ENCODE measurements at places on chromosomes 12 and 14.

- no peak for DNase-seq
These were observed 58.8 kb downstream of the TMX1 start for GRCh38 chr14:51298895-51299294.

DNA sequence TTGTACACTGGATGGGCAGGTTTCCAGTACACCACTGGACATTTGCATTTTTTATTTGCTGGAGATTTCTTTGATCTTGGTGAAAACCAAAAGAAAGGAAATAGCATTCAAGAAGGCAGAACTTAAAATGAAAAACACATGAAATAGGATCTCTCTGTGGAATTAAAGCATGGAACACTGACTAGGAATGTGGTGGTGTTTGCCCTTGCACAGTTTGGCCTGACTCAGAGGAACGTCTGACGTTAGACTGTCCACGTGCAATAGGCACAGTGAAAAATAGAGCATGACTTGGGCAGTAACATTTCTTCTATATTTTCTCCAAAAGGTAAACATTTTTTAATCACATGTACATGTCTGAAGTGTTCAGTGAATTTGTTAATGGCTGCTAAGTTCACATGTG lies 474.1 kb upstream of the PRICKLE1 start:
- DNase-seq: no peak

- no peak for DNase-seq
These were observed 102.2 kb downstream of the GPHN start for GRCh38 chr14:66610154-66610563.

GRCh38 chr12:32444895-32445294 lies 45.5 kb downstream of the FGD4 start:
- no peak for DNase-seq

DNA sequence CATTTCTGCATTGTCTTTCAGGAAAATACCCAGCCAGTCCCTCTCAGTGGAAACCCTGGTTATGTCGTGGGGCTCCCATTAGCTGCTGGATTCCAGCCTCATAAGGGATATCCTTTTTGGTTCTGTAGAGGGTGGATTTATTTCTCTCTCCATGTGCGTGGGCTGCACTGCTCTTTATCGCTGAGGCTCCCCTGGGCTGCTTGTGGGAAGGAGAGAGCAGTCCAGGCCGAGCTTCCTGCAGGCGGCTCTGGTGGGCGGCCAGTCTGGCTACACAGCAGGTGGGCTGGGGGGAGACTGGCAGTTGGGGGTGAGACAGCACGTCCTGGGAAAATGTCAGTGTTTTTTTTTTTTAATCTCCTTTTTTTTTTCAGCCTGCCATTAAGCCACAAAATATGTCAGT lies 27.6 kb downstream of the TCTN1 start:
- no peak for DNase-seq

- no peak for DNase-seq
These were observed 20.6 kb downstream of the P2RX4 start for GRCh38 chr12:121230538-121230907.

- DNase-seq: no peak
These were observed 3.6 kb upstream of the HSPB8 start for GRCh38 chr12:119175081-119175480.

DNA sequence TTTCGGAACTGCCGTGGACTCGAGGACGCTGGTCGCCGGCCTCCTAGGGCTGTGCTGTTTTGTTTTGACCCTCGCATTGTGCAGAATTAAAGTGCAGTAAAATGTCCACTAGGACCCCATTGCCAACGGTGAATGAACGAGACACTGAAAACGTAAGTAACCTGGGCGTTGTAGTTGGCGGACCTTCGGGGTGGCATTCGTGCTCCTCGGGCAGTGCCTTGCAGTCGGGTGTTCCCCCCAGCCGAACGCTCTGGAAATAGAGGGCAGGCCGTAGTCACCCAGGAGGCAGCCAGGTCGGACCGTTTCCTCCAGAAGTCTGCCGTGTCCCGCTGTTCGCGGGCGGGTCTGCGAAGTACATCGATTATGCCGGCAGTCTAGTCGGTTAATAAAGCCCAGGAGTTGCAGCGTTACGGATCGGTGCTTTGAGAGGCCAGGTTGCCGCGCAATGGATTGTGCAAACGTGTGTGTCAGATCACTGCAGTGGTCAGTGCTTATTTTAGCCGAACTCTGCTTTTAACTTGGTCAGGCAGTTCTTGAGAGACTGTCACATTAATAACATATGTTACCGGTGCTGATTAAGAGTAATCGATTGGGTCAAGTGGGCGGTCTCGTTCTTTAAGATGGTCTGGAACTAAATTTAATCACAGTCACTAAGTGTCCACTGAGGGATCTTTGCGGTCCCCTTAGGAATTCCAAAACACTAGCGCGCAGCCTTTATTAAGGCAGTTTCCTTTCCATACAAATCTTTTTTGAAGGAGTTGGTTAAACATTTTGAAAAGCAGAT lies 906 bp downstream of the MARK3 start:
- DNase-seq: no peak

GRCh38 chr12:6767353-6768319 lies 1.5 kb downstream of the PTMS start:
- DNase-seq: no peak

DNA sequence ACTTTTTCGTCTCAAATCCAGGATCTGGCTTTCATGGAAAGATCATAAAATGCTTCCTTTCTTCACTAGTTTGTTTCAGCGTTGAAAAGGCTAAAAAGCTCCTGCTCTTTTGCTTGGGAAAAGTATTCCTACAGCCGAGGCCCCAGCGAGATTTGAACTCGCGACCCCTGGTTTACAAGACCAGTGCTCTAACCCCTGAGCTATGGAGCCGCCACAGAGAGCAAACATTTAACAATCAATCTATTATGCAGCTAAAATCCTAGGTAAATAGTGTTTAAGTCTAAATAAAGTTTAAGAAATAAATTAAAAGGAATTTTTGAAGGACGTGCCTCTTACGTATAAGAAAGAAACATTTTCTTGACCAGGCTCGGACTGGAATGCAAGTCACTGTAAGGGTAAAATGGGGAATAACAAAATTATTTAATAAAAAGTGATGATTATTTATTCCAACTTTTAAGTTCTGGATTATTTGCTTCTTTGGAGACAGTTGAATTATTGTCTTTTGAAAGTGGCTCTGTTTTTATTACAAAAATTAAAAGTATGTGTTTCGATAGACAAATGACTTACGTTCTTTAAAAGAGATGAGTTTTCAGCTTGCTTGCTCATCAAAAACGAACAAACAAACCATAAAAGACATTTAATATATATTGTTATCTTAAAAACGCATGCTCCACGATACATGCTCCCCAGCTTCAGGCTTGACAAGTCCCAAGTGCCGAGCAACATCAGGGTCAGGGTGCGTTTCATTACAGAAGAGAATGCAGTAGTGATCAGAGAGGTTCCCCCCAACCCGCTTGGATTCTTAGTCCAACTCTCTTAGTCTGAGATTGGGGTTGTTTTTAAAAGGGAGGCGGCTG lies 10.2 kb downstream of the OR6S1 start:
- DNase-seq: peak; percentile 58

DNA sequence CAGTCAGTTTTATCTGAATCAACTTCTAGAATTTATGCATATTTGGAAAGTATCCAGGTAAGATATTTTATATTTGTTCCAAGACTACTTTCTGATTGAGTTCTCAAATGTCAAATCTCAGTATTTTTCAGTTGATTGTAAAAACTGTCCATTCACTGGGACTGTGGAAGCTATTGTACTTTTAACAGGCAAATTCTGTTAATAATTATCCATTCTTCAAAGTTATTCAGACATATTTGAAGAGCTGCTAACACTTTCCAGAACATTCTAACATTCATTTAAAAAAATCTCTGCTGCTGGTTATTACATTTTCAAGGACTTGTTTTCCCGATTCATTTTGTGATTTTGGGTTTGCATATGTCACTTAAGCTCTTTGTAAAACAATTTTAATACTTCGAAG lies 59.7 kb downstream of the PIK3C2G start:
- no peak for DNase-seq

DNA sequence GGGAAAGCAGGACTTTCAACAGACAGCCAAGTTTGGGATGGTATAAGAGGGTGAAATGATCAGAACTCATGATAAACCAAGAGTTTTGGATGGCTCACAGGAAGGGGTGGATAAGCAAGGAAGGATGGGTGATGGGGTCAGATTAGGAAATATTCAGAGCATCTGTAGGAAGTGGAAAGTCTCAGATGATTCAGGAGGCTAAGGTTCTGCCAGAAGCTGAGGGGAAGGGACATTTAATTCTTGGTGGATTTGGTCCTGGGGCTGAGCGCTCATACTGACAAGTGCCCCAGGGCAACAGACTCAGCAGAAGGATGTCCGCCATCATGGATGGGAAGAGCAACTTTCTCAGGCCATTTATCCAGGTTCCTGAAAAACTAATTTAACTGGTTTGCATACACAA lies 28.4 kb upstream of the BDKRB2 start:
- no peak for DNase-seq

DNA sequence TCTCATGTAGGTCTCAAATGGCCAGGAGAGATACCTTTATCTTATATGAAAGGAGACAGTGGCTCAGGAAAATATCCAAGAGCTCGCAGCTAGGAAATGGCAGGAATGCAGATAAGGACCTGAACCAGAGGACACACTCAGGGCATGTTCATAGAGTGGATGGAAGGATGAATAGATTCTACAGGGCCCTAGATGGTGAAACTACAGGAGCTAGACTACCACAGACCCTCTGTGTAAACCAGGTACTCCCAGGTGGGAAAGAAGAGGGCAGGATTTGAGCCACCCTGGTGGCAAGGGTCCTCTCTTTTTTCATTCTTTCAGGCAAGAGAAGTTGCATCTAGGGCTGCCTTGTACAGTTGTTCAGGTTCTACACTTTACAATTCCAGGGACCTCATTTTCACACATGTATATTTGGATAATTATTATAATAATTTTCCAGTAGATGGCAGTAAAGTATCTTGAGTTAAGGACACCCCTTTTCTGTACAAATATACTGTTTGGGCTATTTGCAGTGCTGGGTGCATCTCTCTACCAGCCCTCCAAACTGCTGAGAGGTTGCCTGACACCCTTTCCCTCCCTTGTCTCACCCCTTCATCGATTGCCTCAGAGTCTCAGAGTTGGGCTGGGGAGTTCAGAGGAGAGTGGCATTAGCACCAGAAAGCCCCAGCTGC lies 10.5 kb upstream of the ZDHHC22 start:
- no peak for DNase-seq

DNA sequence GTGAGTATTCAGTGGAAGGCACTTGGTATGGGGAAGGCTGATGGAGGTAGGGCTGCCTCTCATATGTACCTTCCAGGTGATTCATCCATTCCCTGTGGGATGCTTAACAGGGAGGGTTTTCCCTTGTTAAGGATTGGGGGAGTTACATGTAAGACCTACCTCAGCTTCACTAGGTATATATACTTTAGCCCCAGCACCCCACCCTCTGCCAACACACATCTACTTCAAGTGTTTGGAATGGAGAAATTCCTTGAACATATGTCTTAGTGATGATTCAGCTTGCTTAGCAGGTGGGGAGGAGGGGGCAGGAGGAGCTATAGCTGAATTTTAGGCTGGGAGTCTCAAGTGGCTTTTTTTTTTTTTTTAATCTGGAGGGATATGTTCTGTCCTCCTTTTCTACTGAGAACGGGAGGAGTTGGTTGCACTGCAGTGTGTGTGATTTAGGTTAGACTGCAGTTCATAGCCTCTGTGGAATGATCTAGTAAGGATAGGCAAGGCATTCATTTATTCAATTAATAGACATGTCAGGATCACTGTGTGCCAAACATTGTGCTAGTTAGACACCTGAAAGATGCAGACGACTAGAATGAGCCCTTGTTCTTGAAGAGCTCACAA lies 1.7 kb downstream of the PIP4K2C start:
- no peak for DNase-seq

GRCh38 chr14:99263564-99264330 lies 8.2 kb downstream of the BCL11B start:
- DNase-seq: no peak

- no peak for DNase-seq
These were observed 36.9 kb upstream of the PRMT8 start for GRCh38 chr12:3453990-3454680.

DNA sequence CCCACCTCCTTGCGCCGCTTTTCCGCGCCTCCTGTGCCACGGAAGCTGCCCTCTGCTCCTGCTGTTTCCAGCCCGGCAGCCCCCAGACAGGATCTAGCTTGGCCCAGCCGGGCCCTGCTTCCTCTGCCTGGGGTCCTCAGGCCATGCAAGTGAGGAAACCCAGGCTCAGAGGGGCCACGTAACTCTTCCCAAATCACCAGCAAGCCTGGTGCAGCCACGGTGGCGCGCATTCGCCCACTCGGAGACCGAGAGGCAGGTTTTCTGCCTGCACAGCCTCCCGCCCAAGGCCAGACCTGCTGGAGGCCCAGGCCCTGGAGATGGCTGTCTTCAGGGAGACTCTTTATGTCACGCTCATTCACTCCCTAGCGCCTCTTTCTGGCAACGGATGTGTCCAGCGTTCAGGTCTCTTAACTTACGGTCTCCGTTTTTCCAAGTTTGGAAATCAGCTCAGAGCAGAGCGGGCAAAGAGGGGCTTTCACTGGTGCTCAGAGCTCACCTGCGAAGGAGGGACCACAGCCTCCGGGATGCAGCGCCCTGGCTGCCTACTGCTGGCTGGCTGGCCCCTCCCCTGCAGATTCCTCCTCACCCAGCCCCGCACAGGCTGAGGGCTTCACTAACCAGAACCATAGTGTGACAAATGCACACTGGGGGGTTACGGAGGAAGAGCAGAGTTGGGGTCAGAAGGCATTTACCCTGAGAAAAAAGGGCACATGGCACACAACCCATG lies 20.6 kb upstream of the CEP170B start:
- DNase-seq: no peak

- DNase-seq: no peak
These were observed 1.5 kb upstream of the BEGAIN start for GRCh38 chr14:100588671-100589070.

DNA sequence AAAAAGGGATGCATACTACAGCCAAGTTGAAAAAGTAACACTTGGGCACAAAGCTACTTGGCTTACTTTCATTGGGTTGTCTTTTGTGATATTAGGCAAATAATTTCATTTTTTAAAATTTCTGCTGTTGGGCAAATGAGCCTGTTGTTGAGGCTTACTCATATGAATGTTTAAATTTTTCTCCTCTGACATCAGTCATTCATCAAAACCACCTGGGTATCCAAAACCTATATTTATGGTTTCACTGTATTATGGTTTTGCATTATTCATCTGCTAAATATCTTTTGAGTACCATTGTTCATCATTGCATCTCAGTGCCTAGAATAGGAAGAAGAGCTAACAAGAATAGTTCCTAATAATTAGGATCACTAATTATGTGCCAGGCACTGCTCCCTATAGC lies 28.1 kb downstream of the DYRK2 start:
- no peak for DNase-seq
